Activated gamma-delta T cell treated with Interleukin-2 at 50 U/mL for 16 hours (primary cell): ENCODE measurements at places on chromosomes 6 and 20.

DNA sequence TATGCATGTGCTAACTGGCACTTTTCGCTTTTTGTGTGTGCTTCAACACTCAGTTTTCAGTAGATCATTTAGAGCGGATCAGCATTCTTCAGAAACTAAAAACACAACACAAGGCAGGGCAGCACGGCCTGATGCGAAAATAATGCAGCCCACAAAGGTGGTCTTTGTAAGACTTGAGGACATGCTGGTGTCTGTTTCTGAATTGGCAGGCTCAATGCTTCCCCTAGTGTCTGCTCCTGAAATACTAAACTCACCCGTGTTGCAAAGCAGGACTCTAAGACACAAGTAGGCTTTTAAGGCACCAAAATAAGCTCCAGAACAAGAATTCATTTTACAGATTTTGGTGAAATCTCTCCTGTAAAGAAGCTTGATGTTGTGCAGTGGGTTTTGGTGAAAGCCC lies 676.5 kb downstream of the TENT5A start:
- DNase-seq = no peak

- no peak for DNase-seq
These were observed 11.0 kb upstream of the RBM38 start for GRCh38 chr20:57380081-57380750.

DNA sequence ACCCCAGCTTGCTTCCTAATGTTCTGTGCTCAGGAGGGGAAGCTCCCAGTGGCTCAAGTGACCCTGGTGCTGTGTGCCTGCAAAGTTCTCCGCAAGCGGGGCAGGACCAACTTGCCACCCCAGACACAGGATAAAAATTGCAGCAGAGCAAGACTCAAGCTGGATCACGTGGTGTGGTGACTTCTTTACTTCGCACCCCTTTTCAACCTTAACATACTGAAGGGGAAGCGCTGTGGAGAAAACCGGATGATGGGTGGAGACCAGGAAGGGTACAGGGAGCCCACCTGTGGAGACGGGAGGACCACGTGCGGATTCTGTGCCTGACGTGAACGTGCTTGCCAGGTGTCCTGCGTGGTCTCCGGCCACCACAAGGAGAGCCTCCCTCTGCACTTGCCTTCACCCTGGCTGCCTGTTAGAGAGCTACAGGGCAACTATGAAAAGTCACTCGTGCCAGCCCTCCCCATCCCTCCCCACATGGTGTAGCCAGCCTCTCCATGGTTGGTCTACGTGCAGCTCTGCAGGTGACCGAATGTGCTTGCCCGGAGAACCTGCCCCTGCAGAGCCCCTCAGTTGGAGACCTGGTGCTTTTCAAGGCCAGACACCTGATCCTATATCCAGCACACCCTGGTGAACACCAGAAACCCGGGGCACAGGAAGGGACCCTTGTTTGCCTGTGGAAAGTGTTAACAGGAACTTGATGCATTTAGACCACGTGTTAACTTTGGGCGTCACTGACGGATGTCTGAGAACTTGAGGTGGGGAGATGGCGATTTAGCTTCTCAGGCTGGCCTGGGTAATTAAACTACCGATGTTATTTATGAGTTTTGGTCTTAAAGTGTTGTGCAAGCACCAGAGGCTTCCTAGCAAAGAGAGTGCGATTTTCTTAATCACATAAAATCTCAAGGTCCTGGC lies 23.9 kb upstream of the DACT2 start:
- DNase-seq = no peak

DNA sequence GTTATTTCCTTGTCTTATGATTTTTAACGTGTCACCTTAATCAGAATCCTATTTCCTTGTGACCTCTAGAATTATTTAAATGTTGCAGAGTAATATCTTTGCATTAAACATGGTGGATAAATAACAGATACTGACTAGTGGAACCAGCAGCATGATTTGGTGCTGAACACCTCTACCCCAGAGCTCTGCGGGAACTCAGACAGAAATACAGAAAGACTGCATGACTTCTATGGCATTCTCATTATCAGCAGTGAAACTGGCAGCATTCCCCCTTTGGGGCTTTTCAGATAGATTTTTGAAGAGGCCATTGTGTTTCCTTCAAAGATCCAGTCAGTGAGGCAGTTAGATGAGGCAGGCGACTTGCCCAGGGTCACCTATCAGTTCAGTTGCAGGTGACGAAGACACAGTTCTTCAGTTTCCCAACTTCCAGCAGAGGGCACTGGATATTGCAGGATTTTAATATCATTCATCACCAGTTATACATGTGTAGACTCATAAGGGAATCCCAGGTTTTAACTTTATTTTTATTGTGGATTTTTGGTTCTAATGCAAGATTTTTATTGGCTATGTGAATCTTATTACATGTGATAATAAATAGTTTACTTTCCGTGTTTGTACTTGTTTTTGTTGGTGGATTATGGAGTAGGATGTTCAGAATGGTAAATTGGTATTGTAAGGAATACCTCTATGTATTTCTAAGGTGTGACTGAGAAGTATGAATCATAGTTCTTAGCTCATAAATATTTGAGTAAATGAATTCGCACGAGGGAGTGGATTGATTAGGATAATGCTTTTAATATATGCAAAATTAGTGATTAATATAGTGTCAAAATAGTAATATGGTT lies 81.3 kb downstream of the AFDN start:
- no peak for DNase-seq

DNA sequence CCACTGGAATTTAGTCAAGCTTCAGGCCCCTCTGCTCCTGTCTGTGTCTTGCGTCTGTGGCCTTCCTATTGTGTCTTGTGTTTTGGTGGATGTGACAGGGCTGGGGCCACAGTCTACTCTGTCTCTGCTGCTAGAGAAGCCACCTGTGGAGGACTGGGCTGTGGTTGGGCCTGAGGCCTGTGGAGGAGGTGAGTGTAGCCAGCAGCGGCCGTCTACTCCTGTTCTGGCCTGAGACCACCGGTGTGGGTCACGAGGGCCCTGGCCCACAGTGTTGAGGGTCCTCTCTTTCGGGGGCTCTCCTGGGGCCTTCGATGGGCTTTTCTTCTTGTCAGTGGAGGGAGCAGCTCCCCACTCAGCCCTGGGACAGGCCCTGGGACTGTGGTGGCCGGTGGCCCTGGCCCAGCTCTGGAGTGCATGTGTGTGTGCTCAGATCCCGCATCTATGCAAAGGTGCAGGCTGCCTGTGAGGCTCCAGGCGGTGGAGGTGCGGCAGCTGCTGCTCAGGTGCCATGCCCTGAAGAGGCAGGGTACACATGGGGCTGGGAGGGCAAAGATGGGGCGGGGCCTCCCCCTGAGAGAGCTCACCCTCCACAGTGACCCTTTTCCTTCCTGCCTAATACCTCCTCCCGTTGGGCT lies 20.8 kb downstream of the SDCBP2 start:
- no peak for DNase-seq

GRCh38 chr6:41584668-41585205 lies 38.6 kb downstream of the FOXP4 start:
- no peak for DNase-seq

DNA sequence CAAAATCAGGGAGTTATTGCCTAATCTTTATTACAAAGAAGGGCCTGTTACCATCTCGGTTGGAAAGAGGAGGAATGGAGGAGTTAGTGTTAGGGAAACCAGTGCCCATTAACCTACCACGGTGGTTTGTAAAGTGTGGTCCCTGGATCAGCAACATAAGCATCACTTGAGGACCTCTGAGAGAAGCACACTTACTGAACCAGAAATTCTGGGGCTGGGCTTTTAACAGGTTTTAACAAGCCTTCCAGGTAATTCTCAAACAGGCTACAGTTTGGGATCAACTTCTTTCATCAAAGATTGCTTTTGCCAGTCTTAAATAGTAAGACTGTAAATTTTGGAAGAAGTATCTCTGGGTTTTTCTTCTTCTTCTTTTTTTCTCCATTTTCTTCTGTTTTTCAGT lies 329.5 kb upstream of the JAG1 start:
- no peak for DNase-seq

DNA sequence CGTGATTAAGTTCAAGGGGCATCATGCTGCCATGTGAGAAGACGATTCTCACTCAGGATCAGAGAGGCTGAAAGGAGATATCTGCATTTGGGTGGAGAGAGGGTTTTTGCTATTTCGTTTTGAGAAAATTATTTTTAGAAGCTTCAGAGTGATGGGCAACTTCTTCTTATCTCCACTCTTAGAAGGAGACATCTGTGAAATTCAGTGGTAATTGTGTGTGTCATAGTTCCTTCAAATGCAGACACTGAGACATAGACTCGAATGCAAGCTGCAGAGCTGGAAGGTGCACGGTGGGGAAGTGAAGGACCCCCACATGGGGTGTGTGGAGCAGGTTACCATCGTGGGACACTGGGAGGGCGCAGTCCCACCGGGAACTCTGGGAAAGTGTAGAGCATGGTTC lies 116.8 kb downstream of the PRND start:
- no peak for DNase-seq

DNA sequence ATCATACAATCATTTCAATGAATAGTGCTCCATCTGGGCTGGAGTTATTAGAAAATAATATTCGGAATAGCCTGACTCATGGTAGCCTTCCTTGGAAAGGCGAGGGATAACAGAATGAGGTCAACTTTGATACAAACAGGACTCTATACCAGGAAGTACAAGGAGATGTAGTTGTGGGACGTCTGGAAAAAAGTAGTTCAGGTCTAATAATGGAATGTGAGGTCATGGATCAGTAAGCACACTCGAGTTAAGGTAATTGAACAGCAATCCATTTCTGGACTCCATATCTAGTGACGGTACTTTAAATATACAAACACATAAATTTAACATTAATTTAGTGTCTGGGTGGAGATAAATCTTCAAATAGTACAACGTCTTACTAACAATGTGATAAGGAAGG lies 1204.0 kb upstream of the ADGRB3 start:
- no peak for DNase-seq

GRCh38 chr6:131009790-131010189 lies 53.3 kb downstream of the EPB41L2 start:
- DNase-seq = no peak

DNA sequence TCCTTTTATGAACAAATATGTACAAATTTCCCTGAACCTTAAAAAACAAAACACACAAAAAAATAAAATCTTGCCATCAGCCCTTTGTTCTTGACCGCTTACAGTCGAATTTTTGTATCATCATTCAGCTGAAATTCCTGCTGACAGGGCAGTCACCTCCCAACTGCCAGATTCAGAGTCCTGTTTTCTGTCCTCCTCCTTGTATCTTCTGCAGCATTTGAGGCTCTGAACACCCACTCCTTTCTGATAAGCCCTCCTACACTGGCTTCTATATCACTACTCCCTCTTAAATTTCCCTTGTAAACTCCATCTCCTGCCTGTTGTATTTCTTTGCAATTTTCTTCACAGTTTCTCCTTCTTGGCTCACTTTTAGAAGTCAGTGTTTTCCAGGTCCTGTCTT lies 77.8 kb upstream of the CCN6 start:
- DNase-seq = no peak

DNA sequence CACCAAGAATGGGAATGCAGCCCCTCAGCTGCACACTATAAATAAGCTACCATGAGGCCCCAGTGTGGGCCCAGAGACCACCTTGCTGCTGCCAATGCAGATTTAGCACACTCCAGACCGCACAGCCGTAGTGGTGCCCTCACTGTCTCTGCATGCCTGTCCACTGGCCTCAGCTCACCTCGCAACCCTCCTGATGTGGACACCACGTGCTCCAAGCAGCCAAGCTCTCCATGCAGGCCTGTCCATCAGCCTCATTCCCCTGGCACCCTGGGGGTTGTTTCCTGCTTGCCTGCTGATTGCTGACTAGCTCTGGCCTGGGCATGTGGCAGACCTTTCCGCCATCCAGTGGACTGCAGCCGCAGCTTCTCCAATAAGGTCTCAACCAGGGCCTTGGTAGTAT lies 36.2 kb downstream of the ZBTB9 start:
- DNase-seq = no peak

- peak; percentile 17 for DNase-seq
These were observed 21.0 kb downstream of the SRSF3 start for GRCh38 chr6:36615018-36615761.

DNA sequence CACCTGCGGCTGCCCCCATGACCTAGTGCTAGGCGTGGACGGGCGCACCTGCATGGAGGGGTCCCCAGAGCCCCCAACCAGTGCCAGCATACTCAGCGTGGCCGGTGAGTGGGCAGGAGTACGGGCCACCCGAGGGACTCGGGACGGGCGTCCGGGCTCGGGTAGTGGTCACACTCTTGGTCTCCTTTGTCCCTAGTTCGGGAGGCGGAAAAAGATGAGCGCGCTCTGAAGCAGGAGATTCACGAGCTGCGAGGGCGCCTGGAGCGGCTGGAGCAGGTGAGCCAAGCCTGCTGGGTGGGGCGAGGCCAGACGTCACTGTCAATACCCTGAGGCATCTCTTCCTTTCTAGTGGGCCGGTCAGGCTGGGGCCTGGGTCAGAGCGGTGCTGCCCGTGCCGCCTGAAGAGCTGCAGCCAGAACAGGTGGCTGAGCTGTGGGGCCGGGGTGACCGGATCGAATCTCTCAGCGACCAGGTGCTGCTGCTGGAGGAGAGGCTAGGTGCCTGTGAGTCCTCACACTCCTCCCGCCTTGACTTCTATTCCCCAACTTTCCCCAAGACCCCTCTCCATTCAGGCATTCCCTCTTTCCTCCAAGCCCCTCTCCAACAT lies 2.9 kb downstream of the EGFL8 start:
- DNase-seq = no peak

GRCh38 chr6:30327232-30327746 lies 562 bp downstream of the TRIM39 start:
- no peak for DNase-seq

DNA sequence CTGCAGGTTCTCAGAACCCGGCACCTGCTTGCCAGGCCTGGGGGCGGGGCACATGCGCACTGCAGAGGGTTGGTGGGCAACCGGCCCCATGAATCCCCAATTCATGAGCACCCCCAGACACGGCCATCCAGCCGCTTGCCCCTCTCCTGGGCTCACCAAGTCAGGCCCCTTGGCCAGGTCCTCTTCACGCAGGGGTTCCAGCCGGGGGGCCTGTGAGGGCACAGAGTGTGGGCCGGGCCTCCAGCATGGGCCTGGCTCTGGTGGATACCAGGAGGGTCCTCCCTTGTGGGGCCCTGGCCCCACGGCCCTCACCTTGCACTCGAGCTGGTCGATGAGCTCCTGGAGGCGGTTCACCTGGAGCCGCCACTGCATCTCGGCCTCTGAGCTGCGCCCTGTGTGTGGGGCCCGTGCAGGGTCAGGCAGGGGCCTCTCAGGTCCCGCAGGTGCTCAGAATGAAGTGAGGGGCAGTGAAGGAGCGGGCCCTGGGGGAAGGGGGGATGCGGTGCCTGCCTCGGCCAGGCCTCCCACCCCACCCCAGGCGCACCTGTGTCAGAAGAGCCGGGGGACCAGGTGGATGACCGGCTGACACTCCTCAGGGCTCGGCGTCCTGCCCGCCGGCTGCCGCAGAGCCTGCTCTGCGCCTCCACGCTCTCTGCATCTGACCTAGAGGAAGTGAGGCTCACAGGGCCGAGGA lies 2.6 kb upstream of the C20orf144 start:
- DNase-seq = no peak

DNA sequence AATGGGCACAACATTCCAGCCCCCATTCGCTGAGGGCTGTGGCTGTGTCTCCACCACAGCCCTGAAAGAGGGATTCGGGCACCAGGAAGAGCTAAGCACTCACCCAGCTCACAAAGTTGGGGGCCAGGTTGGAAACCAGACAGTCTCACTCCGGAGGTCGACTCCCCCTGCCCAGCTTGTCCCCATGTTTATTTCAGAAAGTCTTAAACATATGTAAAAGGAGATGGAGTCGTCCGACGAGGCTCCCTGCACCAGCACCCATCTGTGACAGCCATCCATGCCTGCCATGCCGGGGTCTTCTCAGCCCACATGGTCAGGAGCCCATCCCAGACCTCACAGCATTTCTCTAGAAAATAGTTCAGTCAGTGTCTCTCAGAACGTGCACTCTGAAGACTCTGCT lies 63.6 kb upstream of the STX16 start:
- DNase-seq = no peak

- DNase-seq = no peak
These were observed 46.0 kb downstream of the CAP2 start for GRCh38 chr6:17439243-17439993.
